ENCODE measurements at places on chromosomes 11 and 22.

GRCh38 chr11:120248551-120249278 is 8.8 kb downstream of the POU2F3 start:
- peak; percentile 43 for DNase-seq

DNA sequence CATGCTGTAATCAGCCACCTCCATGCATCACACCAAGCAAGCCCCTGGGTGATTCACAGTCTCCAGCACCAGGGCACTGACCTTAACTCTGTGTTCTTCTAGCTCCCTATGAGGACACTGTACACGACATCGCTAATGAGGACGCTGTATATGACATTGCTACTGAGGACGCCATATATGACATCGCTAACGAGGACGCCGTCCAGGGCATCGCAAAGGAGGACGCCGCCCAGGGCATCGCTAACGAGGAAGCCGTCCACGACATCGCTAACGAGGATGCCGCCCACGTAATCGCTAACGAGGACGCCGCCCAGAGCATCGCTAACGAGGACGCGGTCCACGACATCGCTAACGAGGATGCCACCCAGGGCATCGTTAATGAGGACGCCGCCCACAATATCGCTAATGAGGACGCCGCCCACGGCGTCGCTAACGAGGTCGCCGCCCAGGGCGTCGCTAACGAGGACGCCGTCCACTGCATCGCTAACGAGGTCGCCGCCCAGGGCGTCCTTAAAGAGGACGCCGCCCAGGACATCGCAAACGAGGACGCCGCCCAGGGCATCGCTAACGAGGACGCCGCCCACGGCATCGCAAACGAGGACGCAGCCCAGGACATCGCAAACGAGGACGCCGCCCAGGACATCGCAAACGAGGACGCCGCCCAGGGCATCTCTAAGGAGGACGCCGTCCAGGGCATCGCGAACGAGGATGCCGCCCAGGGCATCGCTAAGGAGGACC is 34.5 kb upstream of the DGCR6L start:
- DNase-seq: no peak

GRCh38 chr11:7444091-7444981 is 41.0 kb upstream of the OLFML1 start:
- no peak for DNase-seq

DNA sequence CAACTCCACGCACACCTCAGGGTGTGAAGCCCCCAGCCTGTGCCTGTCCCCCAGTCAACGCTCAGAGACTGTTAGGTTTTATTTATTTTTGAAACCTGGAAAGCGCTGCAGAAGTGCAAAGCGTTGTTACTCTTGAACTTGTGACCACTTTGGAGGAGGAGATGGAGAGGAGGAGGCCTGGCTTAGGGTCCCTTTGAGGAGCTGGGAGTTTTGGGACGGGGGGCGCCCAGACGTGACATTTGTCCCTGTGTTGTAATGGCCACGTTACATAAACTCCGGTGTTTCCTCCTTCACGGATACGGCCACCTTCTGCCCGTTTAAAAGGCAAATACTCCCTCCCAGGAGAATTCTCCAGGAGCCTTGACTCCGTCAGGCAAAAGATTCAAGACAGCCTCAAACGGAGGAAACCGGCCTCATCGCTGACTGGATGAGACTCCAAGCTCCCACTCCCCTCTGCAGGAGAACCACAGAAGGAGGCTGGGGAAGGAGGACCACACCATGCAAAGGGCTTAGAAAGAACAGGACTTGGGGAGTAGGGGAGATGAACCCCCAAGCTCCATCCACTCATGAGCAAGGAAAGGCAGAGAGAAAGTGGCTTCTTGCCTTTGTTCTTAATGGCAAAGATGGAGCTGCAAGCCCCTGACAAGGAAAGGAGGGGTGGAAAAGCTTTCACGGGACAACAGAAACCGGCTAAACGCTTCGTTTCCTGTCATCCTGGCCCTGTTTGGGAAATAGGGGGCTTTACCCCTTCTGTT is 630 bp downstream of the PIK3IP1 start:
- peak; percentile 24 for DNase-seq

- no peak for DNase-seq
Observed at GRCh38 chr11:133497477-133498140, 34.7 kb downstream of the OPCML start.

DNA sequence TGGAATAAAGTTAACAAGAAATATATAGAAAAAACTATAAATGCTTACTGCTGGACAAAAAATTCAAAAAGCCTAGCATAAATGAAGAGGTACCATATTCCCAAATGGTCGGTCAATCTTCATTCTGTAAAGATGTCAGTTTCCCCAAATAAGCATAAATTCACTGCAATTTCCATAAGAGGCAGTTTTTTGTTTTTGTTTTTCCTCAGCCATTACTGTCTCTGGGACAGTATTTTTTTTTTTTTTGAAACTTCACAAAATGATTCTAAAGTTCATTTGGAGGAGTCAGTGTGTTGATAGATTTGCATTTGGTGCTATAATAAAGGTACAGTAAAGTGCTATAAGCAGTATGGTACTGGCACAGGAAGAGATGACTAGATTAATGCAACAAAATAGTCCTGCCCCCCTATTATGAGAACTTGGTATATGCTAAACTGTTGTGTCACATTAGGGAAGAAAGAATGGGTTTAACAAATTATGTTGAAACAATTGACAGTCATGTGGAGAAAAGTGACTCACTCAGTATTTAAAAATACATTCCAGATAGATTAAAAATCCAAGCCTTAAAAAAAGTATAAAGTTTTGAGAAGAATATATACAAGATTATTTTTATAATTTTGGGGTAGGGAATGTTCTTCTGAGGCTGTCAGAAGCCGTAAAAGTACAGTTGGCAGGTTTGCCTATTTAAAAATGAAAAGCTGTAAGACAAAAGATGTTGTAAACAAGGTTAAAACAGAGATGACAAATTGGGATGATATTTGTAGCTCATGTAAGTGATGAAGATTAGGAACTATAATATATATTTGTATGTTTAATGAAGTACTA is 2.6 kb upstream of the FTH1 start:
- DNase-seq: peak; percentile 73

- no peak for DNase-seq
Observed at GRCh38 chr11:69639831-69640230, 1.1 kb upstream of the CCND1 start.

GRCh38 chr11:96049426-96049825 is 125.5 kb upstream of the MTMR2 start:
- DNase-seq: no peak

Measured in A673 (cell line).